ENCODE measurements at places on chromosomes 2 and 18. TPM values are rescaled to one million over a fixed set of nuclear protein-coding genes. Genes with fewer than 3 reads are reported as not detected.

PLCL1 gene
- not detected for total RNA-seq

DAW1 gene
- total RNA-seq = 1.2 TPM

CD8B gene
- not detected for total RNA-seq

IL36G gene
- total RNA-seq = not detected

OSR1 gene
- 0.13 TPM for total RNA-seq

ANKRD30BL gene
- 2.2 TPM for total RNA-seq

UGT1A5 gene
- total RNA-seq = not detected

UGGT1 gene
- total RNA-seq = 74.1 TPM

RNASEH1 gene
- total RNA-seq = 48.3 TPM

DNAJC5G gene
- total RNA-seq = 2.4 TPM

GDF7 gene
- not detected for total RNA-seq

STK36 gene
- total RNA-seq = 73.3 TPM

DNA sequence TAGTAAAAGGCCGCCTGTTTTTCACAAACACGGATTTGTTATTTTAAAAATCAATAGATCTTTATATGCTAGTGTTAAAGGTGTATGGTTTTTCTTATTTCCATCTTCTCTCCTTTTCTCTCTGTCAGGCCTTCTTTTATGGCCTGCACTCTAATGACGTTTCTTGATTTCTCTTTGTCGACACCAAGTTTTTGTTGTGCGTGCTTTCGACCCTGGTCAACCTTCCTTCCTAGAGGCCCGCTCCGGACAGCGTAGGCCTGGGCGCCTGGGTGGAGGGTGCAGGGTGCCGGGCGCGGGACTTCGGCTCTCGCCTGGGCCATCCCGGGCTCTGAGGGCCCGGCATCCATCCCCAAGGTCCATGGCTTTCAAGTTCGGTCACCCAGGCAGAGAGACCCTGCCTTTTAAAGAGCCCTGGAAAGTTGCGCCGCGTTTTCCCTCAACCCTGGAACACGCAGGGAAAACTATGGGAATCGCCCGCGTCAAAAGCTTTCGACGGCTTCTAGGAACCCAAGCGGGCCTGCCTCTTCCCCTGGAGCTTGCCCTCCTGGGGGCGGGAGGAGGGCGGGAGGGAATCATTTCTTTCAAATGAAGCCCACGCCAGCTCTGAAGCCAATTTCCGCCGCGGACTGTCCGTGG is 4.1 kb upstream of the SATB2 start:
- no peaks in the 10 kb centered on the region for H3K36me3 ChIP-seq
- peaks cover 29% of the 10 kb centered on the region for H3K27me3 ChIP-seq
- H3K4me3 ChIP-seq = no peak overlapping the region
- DNase-seq = no peak
- no peak overlapping the region for H3K27ac ChIP-seq
- H3K4me1 ChIP-seq = peaks cover 7% of the 10 kb centered on the region

GRCh38 chr18:3450799-3451182 is 819 bp downstream of the TGIF1 start:
- DNase-seq = no peak
- peak overlapping the region; percentile 96 for H3K27ac ChIP-seq
- H3K36me3 ChIP-seq = peaks cover 2% of the 10 kb centered on the region
- peak overlapping the region; percentile 91 for H3K4me3 ChIP-seq

- no peaks in the 10 kb centered on the region for H3K27me3 ChIP-seq
- no peak for DNase-seq
- no peak overlapping the region for H3K4me3 ChIP-seq
- peaks cover 22% of the 10 kb centered on the region for H3K36me3 ChIP-seq
Observed at GRCh38 chr2:217990791-217991465, 11.9 kb downstream of the TNS1 start.

- DNase-seq = no peak
- no peaks in the 10 kb centered on the region for H3K27me3 ChIP-seq
- H3K27ac ChIP-seq = no peak overlapping the region
- no peaks in the 10 kb centered on the region for H3K4me1 ChIP-seq
Observed at GRCh38 chr2:32783469-32783868, 155.6 kb downstream of the TTC27 start.

DNA sequence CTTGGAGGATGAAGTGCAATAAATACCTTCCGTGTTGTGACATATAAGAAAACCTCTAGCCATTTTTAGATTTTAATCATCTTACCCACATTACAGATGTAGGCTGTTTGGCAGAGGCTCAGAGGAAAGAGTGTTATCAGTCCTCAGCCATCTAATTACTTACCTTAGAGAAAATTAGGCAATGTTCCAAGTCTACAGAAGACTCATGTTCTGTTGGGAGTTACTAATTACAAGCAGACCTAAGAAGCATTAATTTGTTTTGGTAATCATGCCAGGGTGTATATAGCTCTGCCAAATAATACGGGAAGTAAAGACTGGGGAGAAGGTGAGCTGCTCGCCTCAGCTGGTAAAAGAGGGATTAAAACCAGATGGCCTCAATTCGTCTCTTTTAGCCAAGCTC is 125.8 kb upstream of the PGAP1 start:
- H3K27ac ChIP-seq = no peak overlapping the region
- no peaks in the 10 kb centered on the region for H3K27me3 ChIP-seq
- peaks cover 6% of the 10 kb centered on the region for H3K4me1 ChIP-seq
- no peaks in the 10 kb centered on the region for H3K36me3 ChIP-seq

DNA sequence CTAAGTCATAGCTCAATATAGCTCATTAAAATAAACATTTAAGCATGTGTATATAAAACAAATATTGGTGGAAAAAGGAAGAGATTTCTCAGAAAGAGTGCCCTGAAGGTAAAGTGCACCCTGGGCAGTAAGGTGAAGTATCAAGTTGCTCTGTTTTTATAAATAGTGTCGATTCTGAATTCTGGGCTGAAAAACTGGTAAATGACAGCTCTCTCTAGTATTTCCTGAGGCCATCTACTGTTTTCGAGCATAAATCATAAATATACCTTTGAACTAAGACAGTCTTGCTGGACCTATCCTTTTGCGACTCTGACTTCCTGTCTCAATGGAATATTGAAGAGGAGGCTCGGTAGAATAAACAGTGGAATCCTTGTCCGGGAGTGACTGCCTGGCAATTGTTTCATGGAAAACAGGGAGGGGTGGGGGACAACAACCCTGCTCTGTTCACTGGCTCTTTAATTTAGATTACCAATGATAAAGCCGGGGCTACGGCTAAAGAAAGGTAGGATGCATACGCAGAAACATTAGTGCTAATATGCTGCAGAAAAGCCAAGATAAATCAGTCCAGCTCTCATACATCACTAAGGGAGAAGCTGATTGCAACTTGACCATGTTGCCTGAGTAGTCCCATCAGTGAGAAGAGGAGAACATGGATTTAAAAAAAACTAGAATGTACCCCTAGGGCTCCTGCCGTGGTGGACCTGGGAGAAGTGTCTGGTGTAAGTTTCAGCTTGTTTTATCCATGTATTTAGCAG is 124.1 kb downstream of the RAPGEF4 start:
- no peak overlapping the region for H3K4me3 ChIP-seq
- DNase-seq = no peak
- H3K27ac ChIP-seq = no peak overlapping the region

GRCh38 chr18:3328532-3328931 is 66.6 kb downstream of the MYL12B start:
- H3K4me3 ChIP-seq = no peak overlapping the region
- no peak for DNase-seq
- no peaks in the 10 kb centered on the region for H3K27me3 ChIP-seq
- no peaks in the 10 kb centered on the region for H3K36me3 ChIP-seq
- no peaks in the 10 kb centered on the region for H3K4me1 ChIP-seq
- no peak overlapping the region for H3K27ac ChIP-seq

GRCh38 chr2:234308813-234309195 is 188.1 kb downstream of the ARL4C start:
- no peaks in the 10 kb centered on the region for H3K27me3 ChIP-seq
- no peaks in the 10 kb centered on the region for H3K36me3 ChIP-seq
- no peaks in the 10 kb centered on the region for H3K4me1 ChIP-seq
- no peak overlapping the region for H3K27ac ChIP-seq
- no peak for DNase-seq

DNA sequence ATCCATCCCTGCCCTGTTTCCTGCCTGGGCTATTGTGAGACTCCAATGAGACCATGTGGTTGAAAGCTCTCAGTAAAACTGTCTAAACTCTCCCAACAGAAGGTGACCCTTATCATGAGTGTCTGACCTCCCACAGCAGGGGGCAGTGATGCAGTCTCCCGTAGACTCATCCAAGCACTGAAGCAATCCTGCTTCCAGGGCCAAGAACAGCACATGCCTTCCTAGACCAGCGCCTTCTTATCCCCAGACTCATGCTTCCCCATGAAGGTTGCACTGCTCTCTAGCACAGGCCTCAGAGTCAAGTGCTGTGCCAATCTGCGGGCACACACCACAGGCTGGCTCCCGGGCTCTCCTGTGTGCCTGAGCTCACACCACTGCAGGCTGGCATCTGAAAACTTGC is 112.3 kb downstream of the TNS1 start:
- H3K4me1 ChIP-seq = no peaks in the 10 kb centered on the region
- peaks cover 46% of the 10 kb centered on the region for H3K36me3 ChIP-seq
- H3K27ac ChIP-seq = no peak overlapping the region
- no peaks in the 10 kb centered on the region for H3K27me3 ChIP-seq

DNA sequence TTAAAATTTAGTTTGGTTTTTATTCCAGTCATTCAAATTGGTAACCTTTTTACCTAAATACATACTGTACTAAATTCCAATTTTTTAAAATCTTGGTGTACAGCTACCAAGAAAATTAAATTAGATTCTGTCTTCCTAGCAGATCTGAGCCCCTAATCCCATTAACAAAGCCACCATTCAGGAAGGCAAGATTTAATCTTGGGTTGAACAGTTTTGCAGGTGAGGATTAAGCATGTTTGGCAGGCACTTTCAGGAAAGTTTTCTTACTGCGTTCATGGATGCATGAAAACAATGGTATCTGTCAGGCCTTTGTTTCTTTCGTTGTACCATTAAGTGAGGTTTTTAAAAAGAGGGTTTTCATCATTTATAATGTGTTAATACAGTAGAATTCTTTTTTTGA is 32.8 kb downstream of the ITPRID2 start:
- H3K4me1 ChIP-seq = peaks cover 21% of the 10 kb centered on the region
- no peaks in the 10 kb centered on the region for H3K27me3 ChIP-seq
- H3K27ac ChIP-seq = no peak overlapping the region
- peaks cover 57% of the 10 kb centered on the region for H3K36me3 ChIP-seq
- DNase-seq = no peak

DNA sequence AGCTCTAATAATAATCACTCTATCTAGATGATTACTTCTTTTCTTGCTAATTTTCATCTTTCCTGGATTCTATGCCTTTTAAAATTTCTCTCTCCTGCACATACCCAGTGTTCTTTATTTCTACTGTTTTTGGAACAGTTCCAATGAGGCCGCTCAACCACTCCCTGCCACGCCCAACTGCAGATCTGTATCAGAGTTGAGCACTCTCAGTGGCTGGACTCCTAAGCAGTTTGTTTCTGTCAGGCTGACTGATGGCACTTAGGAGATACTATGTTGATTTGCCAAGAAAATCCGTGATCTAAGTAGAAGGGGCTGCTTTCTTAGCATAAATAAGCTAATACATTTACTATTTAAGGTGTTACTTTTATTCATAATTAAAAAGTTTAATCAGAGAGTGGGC is 192.8 kb downstream of the ARHGAP15 start:
- DNase-seq = no peak
- no peak overlapping the region for H3K27ac ChIP-seq
- no peaks in the 10 kb centered on the region for H3K36me3 ChIP-seq
- H3K27me3 ChIP-seq = no peaks in the 10 kb centered on the region
- no peaks in the 10 kb centered on the region for H3K4me1 ChIP-seq

DNA sequence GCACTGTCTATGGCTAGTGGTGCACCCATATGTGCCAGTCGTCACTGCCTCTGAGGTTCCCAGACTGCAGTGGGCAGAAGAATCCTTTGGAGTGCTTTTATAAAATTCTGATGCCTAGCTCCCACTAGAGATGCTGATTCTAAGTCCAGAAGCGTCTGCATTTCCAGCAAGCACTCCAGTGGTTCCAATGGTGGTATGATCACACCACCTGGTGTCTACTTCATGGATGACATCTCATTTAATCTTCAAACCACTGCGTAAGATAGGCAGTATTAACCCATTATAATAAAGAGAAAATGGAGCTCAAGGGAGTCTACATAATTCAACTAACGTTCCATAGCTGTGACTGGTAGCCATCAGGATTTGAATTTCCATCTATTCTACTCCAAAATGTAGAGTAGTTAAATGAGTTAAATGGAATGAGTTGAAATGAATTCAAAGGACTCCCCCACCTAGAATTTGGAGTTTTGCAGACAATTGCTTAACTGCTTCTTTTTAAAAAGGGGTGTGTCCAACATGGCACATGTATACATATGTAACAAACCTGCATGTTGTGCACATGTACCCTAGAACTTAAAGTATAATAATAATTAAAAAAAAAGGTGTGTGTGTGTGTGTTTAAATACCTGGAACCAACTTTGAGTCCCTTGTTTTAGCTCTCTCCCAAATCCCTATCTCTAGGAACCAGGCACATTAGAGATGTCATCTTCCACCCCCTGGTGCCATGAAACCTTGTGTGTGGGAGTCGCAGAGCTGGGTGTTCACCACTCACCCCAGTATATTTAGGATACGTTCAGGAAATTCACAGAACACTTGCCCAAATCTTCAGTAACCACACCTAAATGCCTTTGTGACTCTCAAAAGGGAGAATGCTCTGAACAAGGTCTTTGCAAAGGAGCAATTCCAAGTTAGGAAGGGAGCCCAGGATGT is 14.1 kb downstream of the LAMA3 start:
- no peak overlapping the region for H3K4me3 ChIP-seq
- H3K27ac ChIP-seq = no peak overlapping the region
- no peaks in the 10 kb centered on the region for H3K36me3 ChIP-seq
- no peaks in the 10 kb centered on the region for H3K4me1 ChIP-seq
- H3K27me3 ChIP-seq = no peaks in the 10 kb centered on the region

- no peaks in the 10 kb centered on the region for H3K27me3 ChIP-seq
- no peaks in the 10 kb centered on the region for H3K36me3 ChIP-seq
- no peak overlapping the region for H3K4me3 ChIP-seq
- no peaks in the 10 kb centered on the region for H3K4me1 ChIP-seq
- no peak overlapping the region for H3K27ac ChIP-seq
Observed at GRCh38 chr2:1886405-1886992, 142.2 kb upstream of the PXDN start.

DNA sequence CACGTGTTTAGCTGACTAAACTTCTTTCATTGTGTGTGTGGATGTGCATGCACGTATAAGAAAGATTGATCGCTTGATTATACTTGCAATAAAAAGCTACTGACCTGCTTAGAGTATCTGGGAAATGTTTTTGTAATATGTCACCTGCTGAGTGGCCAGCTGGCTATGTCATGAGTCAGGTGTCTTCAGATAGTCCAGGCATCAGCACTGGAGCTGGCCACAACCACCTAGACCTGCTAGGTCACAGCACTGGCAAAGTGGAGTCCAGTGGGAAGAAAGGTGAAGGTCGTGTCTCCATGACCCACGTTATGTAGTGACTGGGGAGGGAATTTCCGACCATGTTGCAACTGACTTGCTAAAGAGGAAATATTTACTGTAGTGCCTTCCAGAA is 147.0 kb downstream of the ESCO1 start:
- no peaks in the 10 kb centered on the region for H3K36me3 ChIP-seq
- H3K27me3 ChIP-seq = peaks cover 2% of the 10 kb centered on the region
- no peak overlapping the region for H3K27ac ChIP-seq
- no peak overlapping the region for H3K4me3 ChIP-seq
- no peaks in the 10 kb centered on the region for H3K4me1 ChIP-seq
- no peak for DNase-seq

GRCh38 chr2:182946958-182947369 is 80.5 kb upstream of the FRZB start:
- H3K27ac ChIP-seq = peak overlapping the region; percentile 51
- no peak overlapping the region for H3K4me3 ChIP-seq
- peak; percentile 86 for DNase-seq

GRCh38 chr2:158600155-158600802 is 143.5 kb downstream of the PKP4 start:
- no peaks in the 10 kb centered on the region for H3K36me3 ChIP-seq
- H3K27ac ChIP-seq = no peak overlapping the region
- H3K4me1 ChIP-seq = peaks cover 5% of the 10 kb centered on the region

- no peak for DNase-seq
- H3K27ac ChIP-seq = no peak overlapping the region
- no peaks in the 10 kb centered on the region for H3K27me3 ChIP-seq
- no peaks in the 10 kb centered on the region for H3K4me1 ChIP-seq
Observed at GRCh38 chr2:6838673-6839319, 26.9 kb downstream of the CMPK2 start.
